LNCaP clone FGC (cell line): ENCODE measurements at places on chromosomes 4 and X.

- DNase-seq: no peak
Measured at GRCh38 chr4:53480909-53481308, 103.5 kb downstream of the FIP1L1 start.

GRCh38 chrX:21503593-21503992, 129.4 kb downstream of the CNKSR2 start:
- DNase-seq: no peak

- no peak for DNase-seq
Measured at GRCh38 chrX:66021401-66021764, 18.5 kb downstream of the VSIG4 start.

DNA sequence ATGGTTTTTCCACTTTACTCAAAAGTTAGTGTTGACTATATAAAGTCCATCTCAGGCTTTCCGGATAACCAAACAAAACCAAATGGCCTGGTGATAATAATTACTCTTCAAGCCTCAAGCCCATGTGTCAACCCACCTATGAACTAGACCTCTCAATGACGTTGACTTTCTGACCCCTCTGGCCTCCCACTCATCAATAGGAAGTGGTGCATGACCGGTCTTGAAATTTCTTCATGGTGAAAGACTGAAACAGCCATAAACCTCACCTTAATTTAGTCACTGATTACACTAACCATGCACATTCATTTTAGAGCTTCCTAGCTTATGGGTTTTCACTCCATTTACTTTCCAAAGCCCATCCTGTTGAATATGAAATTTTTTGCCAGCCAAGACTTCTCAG, 276.0 kb downstream of the KLHL13 start:
- no peak for DNase-seq

DNA sequence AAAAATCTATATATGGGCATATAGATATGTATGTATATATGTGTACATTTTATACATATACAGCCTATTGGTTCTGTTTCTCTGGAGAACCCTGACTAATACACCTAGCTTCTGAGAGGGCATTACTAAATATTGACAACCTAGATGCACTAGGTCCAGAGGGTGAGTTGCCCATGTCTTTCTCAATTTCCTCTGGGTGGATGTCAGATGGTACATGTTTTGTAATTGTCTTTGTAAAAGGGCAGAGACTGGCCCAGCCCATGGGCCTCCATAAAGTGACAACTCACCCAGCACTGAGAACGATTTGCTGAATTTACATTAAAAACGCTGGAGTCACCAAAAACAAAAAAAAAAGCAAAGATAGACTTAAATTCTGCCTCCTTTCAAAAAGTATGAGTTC, 198.5 kb upstream of the FAM241A start:
- DNase-seq: no peak

- DNase-seq: no peak
Measured at GRCh38 chr4:48322063-48322462, 19.3 kb upstream of the SLAIN2 start.

- DNase-seq: no peak
Measured at GRCh38 chr4:1323635-1324442, 23.2 kb upstream of the UVSSA start.

GRCh38 chr4:158588777-158589176, 67.1 kb downstream of the RXFP1 start:
- DNase-seq: no peak

DNA sequence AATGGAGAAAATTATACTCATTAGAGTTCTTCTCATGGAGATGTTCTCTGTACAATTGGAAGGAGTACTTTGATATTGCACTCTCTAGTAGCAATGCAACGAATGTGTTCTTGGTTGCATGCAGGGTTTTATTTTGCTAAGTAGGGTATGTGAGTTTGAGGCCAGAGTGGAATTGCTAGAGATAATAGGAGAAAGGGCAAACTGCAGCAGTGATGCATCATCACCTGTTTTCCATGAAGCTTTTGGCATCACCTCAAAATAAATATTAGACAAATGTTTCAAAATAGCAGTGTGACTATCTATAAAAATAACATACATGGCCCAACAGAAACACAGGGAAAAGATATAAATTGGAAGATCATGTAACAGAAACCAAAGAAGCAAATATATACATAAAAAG, 93.3 kb downstream of the TIGD2 start:
- peak; percentile 35 for DNase-seq

DNA sequence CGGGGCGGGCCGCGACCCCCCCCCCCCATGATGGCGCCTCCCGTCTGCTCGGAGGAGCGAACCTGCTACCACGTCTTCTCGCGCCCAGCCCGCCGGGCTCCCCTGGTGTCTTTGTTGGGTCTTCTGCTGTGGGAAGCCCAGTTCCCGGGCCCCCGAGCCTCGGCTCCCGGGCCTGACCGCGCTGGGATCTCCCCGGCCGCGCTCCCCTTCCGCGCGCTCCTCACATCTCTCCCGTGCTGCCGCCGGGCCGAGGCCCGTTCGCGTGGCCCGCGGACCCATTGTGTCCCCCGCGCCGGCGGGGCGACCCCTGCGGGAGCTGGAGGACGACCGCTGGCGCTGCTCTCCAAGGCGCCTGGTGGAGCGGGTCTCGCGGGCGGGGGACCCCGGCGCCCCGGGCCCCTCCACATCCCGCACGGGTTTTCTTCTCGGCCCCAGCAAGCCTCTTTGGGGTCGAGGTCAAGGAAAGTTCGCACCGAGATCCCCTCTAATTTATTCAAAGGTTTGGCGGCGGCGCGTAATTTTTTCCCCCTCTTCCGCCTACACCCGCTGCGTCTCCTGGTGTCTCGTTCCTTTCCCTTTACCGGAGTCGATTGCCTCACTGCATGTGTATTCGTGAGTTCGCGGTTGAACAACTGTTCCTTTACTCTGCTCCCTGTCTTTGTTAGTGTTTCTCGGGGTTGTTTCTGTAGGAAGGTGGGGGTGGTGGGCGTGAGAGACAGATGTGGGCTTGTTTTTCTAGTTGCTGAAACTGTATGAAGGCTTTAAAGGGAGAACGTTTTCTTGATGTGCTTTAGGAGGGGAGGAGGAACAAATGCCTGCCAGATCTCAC, 770 bp downstream of the SMAD1 start:
- peak; percentile 39 for DNase-seq

DNA sequence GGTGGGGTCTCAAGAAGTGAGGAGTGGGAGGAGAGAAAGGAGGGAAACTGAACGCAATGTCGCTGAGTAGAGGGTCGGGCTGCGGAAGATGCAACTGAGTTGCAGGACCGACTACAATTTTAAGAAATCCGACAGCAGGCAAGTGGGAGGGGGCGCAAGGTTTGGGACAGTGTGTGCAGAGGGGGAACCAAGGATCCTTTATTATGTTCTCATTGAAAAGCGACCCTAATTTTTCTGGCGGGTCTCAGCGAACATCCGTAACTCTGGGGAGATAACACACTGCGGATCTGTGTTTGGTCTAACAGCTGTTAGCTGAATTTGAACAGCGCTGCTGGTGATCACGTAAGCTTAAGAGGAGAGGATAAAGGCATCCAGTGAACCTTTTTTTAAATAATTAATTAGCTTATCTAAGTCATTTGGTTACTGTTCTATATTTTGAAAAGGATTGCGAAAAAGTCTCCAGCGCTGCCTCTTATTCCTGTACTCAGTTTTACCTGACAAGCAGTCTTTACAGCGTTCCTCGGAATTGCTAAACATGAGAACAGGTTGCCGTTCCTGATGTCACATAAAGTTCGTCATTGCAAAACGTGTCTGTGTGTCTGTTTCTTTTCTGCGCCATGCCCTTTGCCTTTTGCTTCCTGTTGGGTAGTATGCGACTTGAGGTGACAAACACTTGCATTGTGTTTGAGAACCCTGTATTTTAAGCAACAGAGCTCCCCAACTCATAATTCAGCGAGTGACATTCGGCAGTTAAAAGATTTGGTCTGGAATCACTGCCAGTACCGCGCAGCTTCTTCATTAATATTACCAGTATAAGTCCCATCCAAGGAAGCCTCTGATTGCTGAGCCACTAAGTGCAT, 1.3 kb downstream of the HTR2C start:
- DNase-seq: no peak

DNA sequence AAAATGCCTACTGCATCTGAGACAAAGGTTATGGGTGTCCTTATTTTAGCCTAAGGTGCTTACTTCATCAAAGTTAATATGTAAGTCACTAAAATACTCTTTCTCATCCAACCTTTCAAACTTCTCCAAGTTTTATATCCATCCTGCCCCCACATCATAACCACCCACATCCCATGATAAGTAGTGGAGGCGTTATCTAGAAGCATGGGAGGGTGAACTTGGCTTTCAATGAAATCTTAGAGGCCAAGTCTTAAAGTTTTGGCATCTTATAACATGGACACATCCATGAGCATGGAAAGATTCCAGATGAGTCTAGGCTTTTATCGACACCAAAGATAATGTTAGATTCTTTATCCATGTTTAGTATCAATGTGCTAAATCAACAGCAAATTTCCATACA, 22.9 kb upstream of the SEC24D start:
- no peak for DNase-seq

DNA sequence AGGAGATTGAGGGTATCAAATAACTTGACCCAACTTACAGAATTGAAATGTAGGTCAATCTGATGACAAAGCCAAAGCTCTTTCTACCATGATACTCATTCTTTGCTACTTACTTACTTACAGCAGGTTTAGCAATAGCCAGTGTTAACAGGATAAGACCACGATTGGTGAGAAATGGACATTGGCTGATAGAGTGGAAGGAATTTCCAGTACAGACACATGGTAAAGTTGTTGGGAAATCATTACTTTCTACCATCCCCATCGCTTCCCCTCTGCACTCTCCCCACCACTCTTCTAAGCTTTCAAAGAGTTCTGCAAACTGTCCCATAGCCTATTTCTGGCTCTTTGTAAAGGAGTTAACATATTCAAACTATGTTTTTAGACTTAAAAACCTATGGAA, 119.7 kb downstream of the CHRNA9 start:
- DNase-seq: no peak

DNA sequence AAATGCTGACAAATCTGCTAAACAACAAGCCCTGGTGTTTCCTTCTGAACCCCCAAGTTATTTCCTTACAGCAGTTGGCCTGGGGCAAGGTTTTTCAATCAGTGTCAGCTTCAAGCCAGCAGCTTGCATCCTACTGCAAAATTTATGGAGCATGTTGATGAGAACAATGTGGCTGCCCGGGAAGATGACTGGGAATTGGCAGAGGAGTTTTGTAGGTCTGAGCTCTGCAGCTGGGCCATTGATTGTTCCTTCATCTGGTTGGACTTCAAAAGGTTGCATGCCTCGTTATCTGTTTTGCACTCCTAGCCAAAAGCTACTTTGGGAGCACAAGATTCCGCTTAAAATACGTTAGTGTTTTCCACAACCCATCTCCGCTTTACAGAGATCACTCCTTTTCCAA, 1030.3 kb upstream of the LCORL start:
- DNase-seq: no peak

DNA sequence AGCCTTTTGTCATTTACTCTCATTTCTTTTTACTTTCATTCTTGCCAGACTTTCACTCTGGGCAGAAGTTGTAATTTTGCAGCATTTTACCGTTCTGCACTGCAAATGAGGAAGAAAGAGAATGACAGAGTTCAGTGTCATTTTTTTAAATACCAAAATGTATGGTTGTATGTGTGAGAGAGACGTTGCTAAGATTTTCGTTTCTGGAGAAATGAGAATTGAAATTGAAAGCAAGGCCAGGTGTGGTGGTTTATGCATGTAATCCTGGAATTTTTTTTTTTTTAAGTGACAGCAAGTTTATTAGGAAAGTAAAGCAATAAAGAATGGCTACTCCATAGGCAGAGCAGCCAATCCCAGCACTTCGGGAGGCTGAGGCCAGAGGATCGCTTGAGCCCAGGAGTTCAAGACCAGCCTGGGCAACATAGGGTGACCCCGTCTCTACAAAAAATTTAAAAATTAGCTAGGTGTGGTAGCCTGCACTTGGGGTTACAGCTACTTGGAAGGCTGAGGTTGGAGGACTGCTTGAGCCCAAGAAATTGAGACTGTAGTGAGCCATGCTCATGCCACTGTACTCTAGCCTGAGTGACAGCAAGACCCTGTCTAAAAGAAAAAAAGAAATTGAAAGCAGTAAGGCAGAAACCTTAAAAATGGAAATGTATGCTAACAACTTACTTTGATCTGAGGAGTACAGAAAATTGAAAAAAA, 12.9 kb downstream of the DCK start:
- no peak for DNase-seq
